ENCODE measurements at places on chromosomes 6 and 20.

DNA sequence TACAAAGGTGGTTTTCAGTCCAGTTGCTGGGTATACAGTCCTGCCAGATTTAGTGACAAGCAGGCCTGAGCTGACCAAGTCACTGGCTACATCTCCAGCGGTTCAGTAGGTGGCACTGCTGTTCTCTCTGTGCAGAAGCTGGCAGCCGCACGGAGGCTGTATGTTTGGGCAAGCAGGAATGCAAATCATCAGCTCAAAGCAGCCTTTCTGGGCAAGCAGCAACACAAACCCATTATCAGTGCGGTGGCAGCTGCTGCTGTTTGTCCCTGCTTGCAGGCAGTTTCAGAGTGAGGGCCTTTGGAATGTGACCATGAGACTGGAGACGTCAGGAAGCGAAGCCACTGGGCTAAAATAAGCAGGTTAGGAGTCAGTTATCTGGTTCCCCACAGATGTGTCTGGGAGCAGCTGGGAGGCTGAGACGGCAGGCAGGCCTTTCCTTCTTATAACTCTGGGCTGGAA lies 72.5 kb downstream of the TXLNB start:
- peak; percentile 86 for DNase-seq

DNA sequence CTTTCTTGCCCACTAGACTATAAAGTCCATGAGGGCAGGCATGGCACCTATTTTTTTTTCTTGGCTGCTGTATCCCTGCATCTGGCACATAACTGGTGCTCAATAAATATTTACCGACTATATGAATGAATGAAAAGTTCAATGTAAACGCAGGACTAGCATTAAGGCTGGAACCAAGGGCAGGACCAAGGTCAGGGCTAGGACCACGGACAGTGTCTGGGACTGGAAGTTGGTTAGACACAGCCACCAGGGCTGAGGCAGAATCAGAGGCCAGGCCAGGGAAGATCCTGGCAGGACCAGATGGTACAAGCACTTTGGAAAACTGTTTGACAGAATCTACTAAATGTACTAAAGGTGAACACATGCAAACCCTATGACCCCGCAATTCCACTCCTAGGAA lies 3.7 kb downstream of the TNXB start:
- no peak for DNase-seq

- no peak for DNase-seq
Observed at GRCh38 chr6:18360188-18360587, 27.0 kb upstream of the RNF144B start.

DNA sequence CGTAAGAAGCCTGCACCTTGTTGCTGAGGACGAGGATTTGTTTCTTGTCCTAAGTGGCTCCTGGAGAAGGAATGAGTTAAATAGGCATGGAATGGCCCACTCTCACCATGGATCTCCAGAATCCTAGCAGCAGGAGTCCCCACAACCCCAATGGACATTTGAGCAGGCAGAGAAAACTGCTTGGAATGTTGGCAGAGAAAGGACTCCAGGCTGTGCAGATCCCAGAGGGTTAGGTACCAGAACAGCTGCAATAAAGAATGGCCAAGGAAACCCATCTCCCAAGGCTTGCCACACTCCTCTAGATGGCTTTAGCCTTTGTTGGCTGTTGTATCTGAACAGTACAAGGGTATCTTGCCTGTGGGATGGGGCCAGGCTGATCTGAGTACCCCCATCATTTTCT lies 1415.7 kb upstream of the ADGRB3 start:
- DNase-seq, result no peak

DNA sequence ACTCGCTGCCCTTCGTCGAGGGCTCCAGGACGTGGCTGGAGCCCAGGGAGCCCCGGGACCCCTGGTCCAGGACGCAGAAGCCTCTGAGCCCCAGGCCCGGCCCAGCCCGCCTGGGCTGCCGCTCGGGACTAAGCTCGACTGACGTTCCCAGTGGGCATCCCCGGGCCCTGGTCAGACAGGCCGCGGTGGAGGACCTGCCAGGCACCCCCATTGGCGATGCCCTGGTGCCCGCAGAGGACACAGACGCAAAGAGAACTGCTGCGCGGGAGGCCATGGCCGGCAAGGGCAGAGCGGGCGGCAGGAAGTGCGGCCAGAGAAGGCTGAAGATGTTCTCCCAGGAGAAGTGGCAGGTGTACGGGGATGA lies 28.9 kb downstream of the ZNF831 start:
- no peak for DNase-seq

DNA sequence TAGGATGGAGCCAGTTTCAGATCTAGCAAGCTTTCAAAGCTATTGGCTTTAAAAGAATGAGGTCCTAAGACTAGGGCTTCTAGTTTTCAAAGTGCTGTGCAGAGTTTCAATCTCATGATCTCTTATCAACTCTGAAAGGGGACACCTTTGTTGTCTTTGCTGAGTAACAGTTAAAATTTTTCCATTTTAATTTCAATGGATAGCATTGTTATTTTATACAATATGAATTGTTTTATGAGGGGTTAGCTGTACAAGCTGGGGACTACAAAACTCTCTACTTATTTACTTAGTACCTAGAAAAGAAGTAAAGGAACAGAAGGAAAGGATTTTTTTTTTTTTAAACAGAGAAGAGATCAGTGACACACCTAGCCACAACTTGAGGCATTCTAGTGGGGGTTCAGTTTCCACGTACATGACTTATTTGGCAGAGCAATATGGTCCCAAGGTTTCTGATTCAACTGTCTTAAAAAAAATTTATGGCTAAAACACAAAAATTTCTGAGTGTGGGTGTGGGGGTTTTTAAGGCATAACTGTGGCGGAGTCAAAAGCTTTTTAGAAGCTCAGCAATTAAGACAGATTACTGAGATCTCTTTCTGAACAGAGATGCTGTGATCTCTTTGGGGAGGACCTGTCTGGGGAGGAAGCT lies 46.1 kb upstream of the JAG1 start:
- DNase-seq, result no peak

DNA sequence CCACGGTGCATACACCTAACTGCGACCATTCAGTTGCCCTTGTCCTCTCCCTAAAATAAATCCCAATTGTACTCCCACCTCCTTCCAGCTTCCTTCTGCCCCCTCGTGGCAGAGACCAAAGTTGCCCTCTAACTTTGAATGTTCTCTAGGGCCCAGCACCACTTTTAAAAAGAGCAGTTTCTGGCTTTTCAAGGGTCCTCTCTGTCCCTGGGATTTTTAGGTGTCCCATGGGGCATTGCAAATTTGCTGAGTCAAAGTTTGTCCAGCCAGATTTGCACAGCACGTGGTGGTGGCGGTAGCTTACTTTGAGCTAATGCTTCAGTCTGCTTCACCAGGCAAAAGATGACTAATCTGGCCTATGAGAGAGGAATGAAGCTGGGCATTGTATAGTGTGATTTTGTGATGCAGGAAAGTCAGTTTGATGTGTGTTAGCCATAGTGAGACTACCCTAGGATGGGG lies 100.2 kb downstream of the PERP start:
- peak; percentile 85 for DNase-seq

DNA sequence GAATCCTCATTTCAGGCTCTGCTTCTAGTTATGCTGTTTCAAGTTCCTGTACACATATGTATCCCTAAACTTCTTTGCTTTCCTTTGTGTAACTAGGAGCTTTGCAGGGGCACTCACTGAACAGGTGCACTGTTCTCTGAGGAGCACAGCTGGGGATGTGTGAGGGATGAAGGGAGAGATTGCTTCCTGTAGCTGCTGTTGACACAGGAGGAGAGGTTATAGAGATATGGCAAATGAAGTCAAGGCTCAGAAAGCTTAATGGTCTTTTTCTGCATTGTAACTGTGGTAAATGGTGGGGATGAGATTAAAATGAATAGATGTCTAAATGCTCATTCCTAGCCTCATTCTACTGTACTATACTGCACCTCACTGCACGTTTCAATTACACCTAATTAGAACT lies 454.3 kb downstream of the BTBD3 start:
- no peak for DNase-seq

- DNase-seq, result no peak
Observed at GRCh38 chr6:15509335-15509933, 153.4 kb downstream of the DTNBP1 start.

DNA sequence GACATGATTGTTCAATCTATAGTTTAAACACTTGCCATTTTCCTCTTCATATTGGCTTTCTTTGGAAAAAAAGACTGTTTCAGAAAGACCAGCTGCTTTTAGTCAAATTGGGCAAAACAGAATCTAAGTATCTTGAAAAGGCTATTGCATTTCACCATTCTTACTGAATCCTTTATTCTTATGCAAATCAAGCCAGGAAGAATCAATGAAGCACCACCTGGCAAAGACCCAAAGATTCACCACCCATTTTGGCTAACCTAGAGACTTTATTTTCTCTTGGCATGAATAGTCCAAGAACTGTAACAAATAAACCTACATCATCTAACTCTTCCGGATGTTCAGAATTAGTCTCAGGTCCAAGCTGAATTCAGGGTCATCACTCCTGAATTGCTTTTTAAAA lies 71.3 kb upstream of the EYA4 start:
- DNase-seq, result peak; percentile 52

- DNase-seq, result no peak
Observed at GRCh38 chr6:39992861-39993622, 58.8 kb upstream of the MOCS1 start.

- no peak for DNase-seq
Observed at GRCh38 chr20:13170771-13171170, 50.3 kb upstream of the ISM1 start.

DNA sequence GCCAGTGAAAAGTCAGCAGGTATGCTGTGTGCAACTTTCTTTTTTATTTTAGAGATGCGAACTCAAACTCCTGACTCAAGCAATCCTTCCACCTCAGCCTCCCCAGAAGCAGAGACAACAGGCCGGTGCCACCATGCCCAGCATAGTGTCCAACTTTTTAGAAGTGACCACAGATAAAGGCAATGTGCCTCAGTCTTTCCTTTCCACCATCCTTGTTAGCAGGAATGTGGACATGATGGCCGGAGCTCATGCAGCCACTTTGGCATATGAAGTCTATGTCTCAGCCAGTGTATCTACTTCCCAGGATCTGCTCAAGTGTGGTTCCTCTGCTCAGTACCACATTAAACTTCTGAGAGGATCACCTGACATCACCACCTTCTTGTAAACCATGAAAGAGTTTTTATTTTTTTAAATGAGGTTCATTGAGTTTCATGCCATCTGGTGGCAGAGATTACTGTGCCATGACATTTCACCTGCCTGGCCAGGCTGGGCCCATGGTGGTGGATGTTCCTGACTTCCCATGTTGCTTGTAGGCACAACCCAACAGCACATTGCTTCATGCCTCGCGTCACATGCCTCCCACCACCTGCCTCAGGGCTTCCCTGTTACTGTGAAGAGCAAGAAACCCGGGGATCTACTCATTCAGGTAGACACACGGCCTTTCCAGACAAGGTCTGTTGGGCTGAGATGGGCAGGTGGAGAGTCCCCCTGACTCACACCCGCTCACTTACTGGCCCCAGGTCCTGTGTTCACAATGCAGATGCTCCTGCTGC lies 216.5 kb downstream of the LY86 start:
- DNase-seq, result no peak

GRCh38 chr20:48846516-48847492 lies 19.0 kb upstream of the PREX1 start:
- peak; percentile 82 for DNase-seq

DNA sequence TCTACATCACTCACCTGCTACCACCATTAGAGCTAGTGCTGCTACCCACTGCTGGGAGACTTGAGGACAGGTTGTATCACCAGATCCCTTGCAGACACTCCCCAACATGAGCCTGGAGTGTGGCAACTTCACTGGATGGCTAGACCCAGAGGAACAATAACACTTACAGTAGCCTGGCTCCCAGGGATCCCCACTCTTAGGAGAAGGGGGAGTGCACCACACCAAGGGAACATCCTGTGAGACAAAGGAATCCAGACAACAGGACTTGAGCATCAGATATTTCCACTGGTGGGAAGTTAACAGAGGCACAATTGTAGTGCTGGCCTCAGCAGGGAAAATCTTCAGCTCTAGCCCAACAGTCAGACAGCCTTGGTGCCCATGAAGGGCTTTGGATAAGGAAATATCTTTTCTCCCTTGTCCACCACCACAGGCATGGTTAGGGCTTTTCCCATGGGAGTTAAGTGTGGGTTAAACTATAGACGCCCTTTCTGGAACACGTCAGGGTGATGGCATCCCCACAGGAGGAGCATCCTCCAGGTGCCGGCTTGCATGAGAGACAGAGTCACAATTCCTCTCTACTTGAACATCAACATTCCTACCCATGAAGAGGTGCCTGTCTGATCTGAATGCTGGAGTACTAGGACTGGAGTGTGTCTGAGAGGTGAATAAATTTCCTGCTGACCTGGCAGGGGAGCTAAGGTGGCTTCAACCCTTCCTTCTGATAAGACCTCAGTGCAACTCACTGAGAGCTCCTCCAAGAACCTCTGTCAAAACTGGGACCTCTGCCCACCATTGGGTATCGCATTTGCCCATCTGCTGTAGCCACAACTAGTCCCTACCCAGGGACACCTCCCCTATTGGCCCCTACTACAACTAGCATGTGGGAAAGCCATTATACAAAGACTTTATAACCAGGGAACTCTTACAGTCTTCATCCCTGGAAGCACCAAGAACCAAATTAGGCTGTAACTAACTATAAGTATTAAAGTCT lies 55.4 kb upstream of the SIRPG start:
- DNase-seq, result no peak

DNA sequence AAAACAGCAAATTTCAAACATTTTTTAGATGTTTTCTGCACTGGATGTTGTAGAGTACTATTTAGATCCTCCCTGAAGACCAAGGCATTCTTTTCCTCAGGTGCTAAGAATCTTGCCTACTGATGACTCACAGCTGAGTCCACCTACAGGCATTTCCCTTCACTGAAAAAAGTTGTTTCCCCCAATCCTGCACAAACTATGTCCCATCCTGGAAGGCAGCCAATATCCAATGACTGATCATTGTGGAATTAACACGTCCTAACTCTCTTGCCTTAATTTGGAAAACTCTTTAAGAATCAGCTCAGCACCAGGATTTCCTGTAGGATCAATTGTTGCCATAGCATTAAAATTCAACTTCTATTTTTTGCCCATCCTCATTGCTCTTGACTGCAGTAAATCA lies 268.4 kb upstream of the IRAK1BP1 start:
- no peak for DNase-seq

- DNase-seq, result peak; percentile 70
Observed at GRCh38 chr6:27275025-27275956, 27.8 kb downstream of the PRSS16 start.

- DNase-seq, result no peak
Observed at GRCh38 chr20:20697325-20697845, 15.1 kb downstream of the RALGAPA2 start.

DNA sequence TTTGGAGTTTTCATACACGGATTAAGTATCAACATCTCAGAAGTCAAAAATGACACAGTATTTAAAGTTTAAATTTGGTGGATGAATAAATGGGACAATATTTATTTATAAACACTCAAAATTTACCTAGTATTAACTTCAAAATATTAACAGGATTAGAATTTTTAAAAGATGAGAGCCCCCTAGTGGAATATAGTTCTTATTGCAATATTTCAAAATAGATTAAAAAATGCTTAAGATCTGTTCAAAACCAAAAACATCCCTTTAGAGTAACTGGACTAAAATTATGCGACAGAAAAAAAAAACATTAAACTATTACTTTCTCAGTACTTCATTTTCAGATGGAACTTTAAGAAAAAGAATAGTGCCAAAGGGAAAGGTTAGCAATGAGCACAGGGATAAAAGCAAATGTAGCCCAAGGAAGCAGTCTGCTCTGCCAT lies 56.6 kb downstream of the SNX14 start:
- no peak for DNase-seq

- DNase-seq, result peak; percentile 83
Observed at GRCh38 chr6:29834564-29835436, 7.2 kb downstream of the HLA-G start.

- no peak for DNase-seq
Observed at GRCh38 chr20:16124911-16125776, 448.1 kb downstream of the KIF16B start.
